Lower leg skin (tissue), 4 donors: ENCODE measurements at places on chromosomes 2 and 18. TPM values are rescaled to one million over a fixed set of nuclear protein-coding genes. Genes with fewer than 3 reads are reported as not detected.

DNA sequence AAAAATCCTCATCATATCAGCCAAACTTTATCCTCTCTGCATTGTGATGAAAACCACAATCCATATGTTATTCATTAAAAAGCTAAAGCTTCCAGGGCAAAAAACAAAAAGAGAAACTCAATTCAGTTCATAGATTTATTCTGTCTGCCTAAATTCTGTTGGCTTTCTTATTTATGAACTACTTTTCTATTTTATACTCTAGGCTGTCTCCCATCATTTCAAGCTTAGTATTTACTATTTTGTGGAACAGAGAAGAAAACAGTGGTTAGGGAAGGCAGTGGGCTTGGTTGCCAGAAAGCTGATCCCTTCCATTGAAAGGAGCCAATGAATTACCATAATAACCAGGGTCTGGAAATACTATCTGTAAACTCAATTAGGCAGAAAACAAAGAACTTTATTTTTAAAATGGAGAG, 71.8 kb downstream of the RAPH1 start:
- DNase-seq, result no peak

DNA sequence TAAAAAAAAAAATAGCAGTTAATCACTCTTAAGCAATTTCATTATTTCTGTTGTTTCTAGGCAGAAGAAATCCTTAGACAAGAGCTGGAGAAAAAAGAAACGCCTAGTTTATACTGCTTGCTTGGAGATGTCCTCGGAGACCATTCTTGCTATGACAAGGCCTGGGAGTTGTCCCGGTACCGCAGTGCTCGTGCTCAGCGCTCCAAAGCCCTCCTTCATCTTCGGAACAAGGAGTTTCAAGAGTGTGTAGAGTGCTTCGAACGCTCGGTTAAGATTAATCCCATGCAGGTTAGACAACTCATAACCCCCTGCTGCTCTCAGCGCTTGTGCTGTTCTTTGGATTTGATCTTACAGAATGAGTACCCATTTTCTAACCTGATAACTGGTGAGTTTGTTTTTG, 130.4 kb downstream of the TTC27 start:
- DNase-seq, result no peak

Gene RND3
- total RNA-seq, result 45.3 TPM

DNA sequence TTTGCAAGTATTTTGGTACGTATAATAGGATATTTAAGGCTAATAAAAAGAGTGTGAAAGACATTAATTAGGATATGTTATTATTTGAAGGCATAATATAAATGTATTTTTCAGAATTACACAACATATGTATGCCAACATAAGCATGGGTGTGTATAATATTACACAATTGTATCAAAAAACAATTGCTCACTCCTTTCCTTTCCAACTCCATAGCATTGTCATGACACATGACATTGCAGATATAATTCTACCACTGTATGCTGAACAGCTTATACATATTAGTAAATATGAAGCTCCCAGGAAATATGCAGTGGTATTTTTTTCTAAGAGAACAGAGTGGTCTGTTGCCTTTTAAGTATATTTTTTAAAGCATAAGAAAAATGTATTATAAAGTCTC, 593.1 kb downstream of the TMX3 start:
- DNase-seq, result no peak

Gene NPPC
- not detected for total RNA-seq

Gene UBR3
- total RNA-seq, result 54.3 TPM

DNA sequence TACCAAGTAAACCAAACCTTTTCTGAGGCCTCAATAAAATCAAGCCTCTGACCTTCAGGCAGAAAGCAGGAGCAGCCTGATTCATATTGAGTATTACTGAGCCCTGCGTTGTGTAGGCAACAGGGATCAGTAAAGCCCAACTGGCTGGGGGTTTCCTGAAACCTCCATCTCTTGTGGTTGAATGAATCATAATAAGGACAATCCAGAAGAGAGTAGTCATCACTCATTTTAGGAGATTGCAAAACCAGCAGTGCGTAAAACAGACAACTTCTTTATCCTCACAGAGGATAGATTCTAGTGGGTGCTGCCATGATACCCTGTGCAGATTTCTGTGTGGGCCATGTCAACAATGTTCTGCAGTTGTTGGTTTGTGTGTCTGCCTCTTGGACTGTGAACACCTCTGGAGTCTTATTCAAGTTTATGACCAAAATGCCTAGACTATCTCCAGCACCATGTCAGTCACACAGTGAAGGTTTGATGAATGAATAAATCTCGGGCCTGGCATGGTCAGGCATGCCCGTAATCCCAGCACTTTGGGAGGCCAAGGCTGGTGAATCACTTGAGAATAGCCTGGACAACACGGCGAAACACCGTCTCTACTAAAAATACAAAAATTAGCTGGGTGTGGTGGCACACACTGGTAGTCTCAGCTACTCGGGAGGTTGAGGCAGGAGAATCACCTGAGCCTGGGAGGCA, 51.8 kb upstream of the RAB27B start:
- peak; percentile 44 for DNase-seq

GRCh38 chr2:192655916-192656315, 461.2 kb upstream of the TMEFF2 start:
- no peak for DNase-seq

- no peak for DNase-seq
Measured at GRCh38 chr2:12883906-12884305, 167.2 kb downstream of the TRIB2 start.

Gene LONRF2
- 1.3 TPM for total RNA-seq

Gene SERPINB3
- total RNA-seq, result 7.3 TPM

GRCh38 chr2:55403256-55403998, 16.2 kb downstream of the CCDC88A start:
- DNase-seq, result no peak

DNA sequence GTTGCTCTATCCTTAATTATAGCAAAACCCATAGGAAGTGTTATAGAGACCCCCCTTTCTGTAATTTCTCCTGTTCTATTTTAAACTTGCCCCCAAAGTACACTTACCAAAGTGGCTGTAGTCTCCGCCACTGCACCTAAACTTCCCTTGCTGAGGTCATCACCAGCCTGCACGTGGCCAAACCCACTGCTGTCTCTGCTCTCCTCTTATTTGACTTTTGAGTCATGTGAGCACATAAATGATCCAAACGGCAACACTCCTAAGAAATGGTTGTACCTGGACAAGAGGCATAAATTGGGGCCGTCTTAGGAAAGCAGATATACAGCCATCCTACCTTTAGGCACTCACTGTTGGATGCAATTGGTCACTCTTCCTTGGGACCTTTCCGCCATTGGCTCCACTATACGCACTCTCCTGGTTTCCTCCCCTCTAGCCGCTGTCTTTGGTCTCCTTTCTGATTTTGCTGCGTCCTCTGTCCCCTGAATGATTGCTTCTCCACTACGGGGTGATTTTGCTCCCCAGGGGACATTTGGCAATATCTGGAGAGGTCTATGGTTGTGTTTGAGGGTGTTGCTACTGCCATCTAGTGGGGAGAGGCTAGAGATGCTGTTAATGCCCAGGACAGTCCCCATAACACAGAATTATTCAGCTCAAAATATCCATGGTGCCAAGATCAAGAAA, 19.2 kb upstream of the IL36G start:
- DNase-seq, result no peak

GRCh38 chr2:182481676-182482075, 54.8 kb upstream of the PDE1A start:
- DNase-seq, result no peak

DNA sequence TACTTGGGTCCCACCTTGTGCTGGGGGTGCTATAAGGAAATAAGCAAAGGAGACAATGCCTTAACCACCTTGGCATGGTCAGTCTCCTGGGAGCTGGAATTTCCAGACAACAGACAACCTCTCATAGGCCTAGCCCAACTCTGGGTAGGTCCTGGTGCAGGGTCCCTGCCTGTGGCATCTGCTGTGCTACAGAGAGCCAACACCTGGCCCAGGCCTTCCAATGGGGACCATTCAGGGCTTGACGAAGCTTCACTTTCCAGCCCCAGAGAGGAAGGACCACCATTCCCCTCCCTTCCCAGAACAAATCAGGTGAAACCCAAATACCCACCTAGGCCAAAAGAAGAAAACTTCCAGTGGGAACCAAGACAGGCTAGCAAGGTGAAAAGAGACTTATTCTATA, 82.8 kb downstream of the SMAD7 start:
- DNase-seq, result no peak

- DNase-seq, result no peak
Measured at GRCh38 chr2:238129166-238130010, 9.1 kb upstream of the KLHL30 start.

DNA sequence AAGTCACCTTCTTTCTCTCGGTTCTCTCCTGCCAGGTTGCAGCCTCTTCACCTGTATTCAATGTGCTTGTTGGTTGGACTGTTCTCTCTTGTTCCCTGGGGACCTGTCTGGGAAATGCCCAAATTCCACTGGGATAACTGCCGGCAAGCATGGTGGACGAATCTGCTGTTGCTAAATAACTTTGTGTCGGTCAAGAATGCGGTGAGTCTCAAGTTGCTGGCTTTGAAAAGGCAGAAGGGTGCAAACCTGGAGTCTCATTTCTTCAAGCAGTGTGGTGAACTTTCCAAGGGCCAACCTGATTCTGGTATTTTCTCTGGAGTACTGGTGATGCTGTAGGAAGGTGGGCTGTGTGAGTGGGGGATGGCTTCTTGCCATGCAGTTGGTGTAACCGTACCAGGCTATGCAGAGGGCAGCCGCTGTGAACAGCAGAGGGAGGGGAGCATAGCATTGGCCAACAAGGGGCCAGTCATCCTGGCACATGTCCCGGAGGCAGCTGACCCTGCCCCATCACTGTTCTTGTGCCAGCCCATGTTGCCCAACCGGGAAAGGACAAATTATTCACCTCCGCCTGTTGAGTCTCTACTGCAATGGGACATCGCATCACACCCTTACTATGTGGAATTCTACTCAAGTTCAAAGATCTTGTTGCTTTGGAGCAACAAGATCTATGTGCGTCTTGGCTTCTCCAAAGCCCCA, 88.1 kb upstream of the SEC11C start:
- DNase-seq, result no peak

GRCh38 chr2:109246176-109246575, 117.2 kb downstream of the SH3RF3 start:
- peak; percentile 76 for DNase-seq
